Smooth muscle cell of bladder (primary cell): ENCODE measurements at places on chromosomes 6 and 20. TPM values are rescaled to one million over a fixed set of nuclear protein-coding genes. Genes with fewer than 3 reads are reported as not detected.

Gene LIN28B
- total RNA-seq = not detected in 2 replicates

Gene SEMG1
- not detected in 2 replicates for total RNA-seq

Gene MTCH1
- 241 and 315 TPM in 2 replicates for total RNA-seq

Gene RAMACL
- total RNA-seq = 1.3 and 4.1 TPM in 2 replicates
